ENCODE measurements at places on chromosomes 16 and 17. TPM values are rescaled to one million over a fixed set of nuclear protein-coding genes. Genes with fewer than 3 reads are reported as not detected.

Gene TMC7
- total RNA-seq = not detected

Gene SEPTIN1
- 354 TPM for total RNA-seq

Gene GPR139
- total RNA-seq = not detected

Gene ATP2A3
- 290 TPM for total RNA-seq

Gene CD300LG
- total RNA-seq = not detected

Gene AARSD1
- 27.9 TPM for total RNA-seq

Gene MFAP4
- total RNA-seq = not detected

DNA sequence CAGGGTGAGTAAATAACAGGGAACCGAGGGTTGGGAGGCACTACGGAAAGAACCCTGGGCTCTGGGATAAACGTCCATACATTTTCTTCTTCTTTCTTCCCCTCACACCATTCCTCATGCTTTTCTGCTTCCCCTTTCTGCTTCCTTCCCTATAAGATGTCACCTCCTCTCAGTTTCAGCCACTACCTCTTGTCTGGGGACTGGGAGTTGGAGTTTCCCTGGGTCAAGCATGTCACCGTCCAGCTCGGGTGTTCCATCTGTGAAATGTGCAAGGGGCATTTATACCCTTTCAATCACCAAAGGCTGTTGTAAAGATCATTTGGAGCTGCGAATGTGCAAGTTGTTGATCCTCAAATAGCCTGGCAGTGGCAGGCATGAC, 17.5 kb upstream of the CCL22 start:
- H3K4me1 ChIP-seq = peaks cover 4% of the 10 kb centered on the region
- H3K4me3 ChIP-seq = no peak overlapping the region
- DNase-seq = no peak
- peaks cover 27% of the 10 kb centered on the region for H3K27me3 ChIP-seq

GRCh38 chr16:1323296-1324239, 9.9 kb upstream of the BAIAP3 start:
- DNase-seq = no peak
- H3K4me3 ChIP-seq = no peak overlapping the region
- no peak overlapping the region for H3K27ac ChIP-seq

- H3K27me3 ChIP-seq = no peaks in the 10 kb centered on the region
- H3K4me1 ChIP-seq = peaks cover 73% of the 10 kb centered on the region
- DNase-seq = no peak
- no peak overlapping the region for H3K4me3 ChIP-seq
- H3K27ac ChIP-seq = peak overlapping the region; percentile 47
Observed at GRCh38 chr16:89381788-89382187, 108.6 kb downstream of the ANKRD11 start.

GRCh38 chr17:41551365-41551764, 20.5 kb downstream of the KRT9 start:
- no peaks in the 10 kb centered on the region for H3K36me3 ChIP-seq
- H3K27ac ChIP-seq = no peak overlapping the region
- peaks cover 21% of the 10 kb centered on the region for H3K4me1 ChIP-seq
- H3K4me3 ChIP-seq = no peak overlapping the region

GRCh38 chr17:76131692-76132573, 9.1 kb downstream of the FOXJ1 start:
- peaks cover 17% of the 10 kb centered on the region for H3K4me1 ChIP-seq
- no peak overlapping the region for H3K4me3 ChIP-seq
- H3K27me3 ChIP-seq = no peaks in the 10 kb centered on the region
- DNase-seq = no peak

GRCh38 chr17:47852113-47852949, 1.4 kb upstream of the SP6 start:
- no peak overlapping the region for H3K4me3 ChIP-seq
- DNase-seq = no peak
- H3K4me1 ChIP-seq = peaks cover 15% of the 10 kb centered on the region
- H3K27me3 ChIP-seq = peaks cover 84% of the 10 kb centered on the region

GRCh38 chr17:17812211-17813054, 24.4 kb downstream of the SREBF1 start:
- no peak overlapping the region for H3K4me3 ChIP-seq
- no peak overlapping the region for H3K27ac ChIP-seq
- H3K27me3 ChIP-seq = no peaks in the 10 kb centered on the region
- peaks cover 49% of the 10 kb centered on the region for H3K36me3 ChIP-seq
- DNase-seq = peak; percentile 59

DNA sequence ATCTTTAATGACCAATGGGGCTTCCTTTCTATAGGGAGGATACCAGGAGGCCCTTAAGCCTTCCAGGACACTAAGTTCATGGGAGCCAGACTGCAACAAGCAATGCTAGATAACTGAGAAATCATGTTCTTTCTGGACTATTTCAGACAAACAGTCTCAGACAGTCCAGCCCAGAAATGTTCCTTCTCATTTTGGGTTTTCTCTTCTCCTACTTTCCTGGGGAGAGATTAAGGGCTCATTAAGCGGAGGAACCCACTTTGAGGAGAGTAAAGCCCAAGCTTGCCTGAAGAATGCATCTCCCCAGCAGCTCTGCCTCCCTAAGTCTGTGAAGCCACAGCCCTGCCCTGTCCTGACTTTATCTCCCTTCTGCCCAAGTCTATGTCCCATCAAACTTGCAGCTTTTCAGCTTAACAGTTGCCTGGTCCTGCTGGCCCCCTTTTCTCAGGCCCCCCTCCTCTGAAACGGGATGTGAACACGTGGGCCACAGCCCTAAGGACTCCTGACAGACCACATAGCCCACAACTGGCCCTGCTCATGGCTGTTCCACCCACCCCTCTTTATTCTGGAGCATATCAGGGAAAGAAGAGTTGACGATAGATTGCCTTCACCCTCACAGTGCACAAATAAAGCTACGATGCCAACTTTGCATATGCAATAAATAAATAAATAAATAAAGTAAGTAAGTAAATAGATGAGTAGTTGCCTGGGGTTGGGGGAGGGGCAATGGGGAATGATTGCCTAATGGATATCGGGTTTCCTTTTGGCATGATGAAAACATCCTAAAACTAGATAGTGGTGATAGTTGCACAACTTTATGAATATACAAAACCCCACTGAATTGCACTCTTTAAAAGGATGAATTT, 111.0 kb downstream of the N4BP1 start:
- H3K27me3 ChIP-seq = no peaks in the 10 kb centered on the region
- no peak for DNase-seq
- no peak overlapping the region for H3K4me3 ChIP-seq
- H3K36me3 ChIP-seq = no peaks in the 10 kb centered on the region
- H3K4me1 ChIP-seq = no peaks in the 10 kb centered on the region
- no peak overlapping the region for H3K27ac ChIP-seq

Data from activated CD4-positive, alpha-beta memory T cell treated with anti-CD3 and anti-CD28 coated beads, Interleukin-2, amount 10 ng/mL, durations not matched to agents 7 days and 5 days (primary cell).